ENCODE measurements at places on chromosomes 7 and 10.

DNA sequence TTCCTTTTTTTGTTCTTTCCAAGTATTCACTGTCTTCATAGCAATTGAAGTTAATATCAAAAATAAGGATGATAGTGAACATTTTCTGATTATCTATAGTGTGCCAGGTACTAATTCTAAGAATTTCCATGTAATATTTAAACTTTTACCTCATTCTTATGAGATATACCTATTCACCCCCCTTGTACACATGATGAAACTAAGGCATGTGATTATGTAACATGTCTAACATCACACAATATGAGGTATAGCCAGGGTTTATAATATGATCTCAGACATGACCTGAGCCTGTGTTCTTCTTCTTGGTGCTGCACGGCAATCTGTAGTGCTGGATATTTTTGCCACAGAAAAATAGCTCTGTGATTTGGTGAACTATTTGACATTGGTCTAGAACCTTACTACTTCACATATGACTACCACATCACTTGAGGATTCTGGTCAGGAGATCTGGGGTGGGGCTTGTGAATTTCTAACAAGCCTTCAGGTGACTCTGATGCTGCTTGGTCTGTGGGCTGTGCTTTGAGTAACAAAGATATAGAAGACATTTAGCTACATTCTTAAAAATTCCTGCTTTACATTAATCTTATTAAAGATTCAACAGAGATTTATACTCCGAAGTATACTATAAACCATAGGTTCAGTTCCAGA, 79.1 kb downstream of the TRIM24 start:
- no peak for DNase-seq

DNA sequence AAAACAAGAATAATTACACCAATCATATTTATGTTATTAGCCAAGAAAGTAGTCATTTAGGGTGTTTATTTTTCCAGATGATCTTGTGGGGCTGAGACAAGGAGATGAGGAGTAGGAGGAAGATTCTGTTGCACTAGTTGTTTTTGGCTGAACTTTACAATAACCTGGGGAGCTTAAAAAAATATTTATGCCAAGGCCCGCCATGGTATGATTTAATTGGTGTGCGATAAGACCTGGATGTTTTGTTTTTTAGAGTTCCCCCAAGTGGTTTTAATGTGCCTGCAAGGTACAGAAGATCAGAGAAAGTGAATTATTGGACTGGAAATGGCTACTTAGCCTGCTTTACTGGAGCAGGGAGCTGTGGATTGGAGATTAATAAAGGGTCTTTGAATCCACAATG, 7.1 kb upstream of the ZNF282 start:
- no peak for DNase-seq

GRCh38 chr7:36514289-36515243, 124.9 kb downstream of the ANLN start:
- no peak for DNase-seq

- no peak for DNase-seq
Measured at GRCh38 chr10:13823709-13824405, 237.1 kb downstream of the PRPF18 start.

- DNase-seq, result no peak
Measured at GRCh38 chr10:89389254-89389653, 3.2 kb upstream of the IFIT1 start.

DNA sequence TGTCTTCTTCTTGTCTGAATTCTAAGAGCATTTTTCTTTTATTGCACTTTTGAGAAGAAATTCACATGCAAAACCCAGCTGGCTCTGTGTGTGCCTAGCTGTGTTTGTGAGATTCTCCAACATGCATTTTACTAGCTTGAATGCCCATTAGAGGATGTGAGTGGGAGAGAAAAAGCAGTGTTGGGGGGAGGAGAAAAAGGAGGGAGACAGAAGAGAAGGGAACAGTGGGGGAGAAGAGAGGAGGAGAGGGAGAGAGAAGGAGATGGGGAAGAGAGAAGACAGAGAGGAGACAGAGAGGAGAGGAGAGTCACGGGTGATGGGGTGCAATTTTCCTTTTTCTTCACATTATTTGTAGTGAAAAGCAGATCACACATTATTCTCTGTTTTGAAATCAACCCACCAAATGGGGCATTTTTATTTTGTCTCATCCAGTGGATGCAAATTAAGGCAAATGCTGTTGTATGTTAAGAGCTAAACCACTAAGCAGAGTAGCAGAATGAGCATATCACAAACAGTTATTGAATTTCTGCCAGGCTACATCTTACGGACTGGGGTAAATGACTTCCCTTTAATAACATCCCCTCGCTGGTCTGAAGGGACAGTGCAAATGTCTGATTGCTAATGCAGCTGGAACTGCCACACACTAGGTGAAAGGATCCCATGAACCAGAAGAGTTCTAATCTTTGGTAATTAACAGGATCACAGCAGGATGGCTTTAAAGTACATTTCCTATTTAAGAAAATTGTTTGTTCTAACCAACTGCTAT, 849 bp downstream of the LRRN3 start:
- no peak for DNase-seq

DNA sequence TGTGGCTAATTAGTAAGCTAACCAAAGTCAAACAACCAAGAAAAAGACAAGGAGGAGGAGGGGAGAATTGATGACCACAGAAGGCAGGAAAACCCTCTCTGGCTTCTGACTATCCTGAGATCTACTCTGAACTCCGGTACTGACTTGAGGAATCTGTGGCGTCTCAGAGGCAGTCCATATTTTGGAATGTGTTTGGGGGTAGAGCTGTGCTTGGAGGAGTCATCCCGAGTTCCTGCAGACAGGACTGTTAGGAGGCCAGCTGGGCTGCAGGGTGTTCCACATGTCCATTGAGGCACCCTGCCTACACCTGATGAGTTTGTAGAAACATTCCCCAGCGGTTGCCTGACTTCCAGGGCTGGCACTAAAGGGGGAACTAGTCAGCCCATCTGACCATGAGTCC, 91.6 kb downstream of the PLCE1 start:
- DNase-seq, result no peak

GRCh38 chr10:26738301-26738911, 40.9 kb downstream of the PDSS1 start:
- DNase-seq, result no peak

DNA sequence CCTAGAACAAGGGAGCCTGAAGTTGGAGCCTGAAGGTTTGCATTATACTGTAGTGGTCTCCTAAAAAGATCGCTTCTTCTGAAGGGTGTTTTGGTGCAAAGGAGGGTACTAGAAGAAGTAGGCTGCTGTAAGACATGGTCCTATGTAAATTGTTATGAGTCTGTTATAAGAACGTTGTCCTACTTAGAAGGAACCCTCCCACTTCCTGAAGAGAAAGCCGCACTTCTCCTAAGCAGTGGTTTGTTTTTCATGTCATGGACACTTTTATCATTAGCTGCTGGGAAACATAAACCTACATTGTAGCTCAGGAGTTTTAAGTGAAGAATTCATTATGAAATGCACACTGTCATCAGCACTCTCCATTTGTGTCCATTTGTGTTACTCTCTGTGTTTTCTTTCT, 129.1 kb upstream of the ITGB1 start:
- DNase-seq, result no peak

GRCh38 chr10:96513305-96513697, 425 bp downstream of the TLL2 start:
- no peak for DNase-seq

- no peak for DNase-seq
Measured at GRCh38 chr7:100975371-100975821, 6.0 kb downstream of the MUC12 start.

GRCh38 chr7:833601-834258, 1.5 kb downstream of the SUN1 start:
- no peak for DNase-seq

- DNase-seq, result no peak
Measured at GRCh38 chr7:35380739-35381224, 126.9 kb upstream of the TBX20 start.

DNA sequence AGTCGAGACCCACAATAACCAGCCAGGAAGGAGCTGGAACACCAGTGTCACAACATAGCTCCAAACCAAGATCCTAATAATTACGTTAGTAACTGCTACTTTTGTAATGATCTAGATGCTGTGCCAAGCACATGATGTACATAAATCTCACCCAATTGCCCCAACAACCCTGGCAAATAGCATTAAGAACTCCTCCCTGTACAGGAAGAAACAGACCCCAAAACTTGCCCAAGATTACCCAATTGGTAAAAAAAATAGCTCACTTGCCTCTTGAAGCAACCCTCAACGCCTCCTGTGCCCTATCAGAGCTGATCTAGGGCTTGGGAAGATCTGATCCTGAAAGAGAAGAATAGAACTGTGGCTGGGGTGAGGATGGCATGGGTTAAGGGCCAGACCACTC, 628.7 kb upstream of the AUTS2 start:
- DNase-seq, result no peak

DNA sequence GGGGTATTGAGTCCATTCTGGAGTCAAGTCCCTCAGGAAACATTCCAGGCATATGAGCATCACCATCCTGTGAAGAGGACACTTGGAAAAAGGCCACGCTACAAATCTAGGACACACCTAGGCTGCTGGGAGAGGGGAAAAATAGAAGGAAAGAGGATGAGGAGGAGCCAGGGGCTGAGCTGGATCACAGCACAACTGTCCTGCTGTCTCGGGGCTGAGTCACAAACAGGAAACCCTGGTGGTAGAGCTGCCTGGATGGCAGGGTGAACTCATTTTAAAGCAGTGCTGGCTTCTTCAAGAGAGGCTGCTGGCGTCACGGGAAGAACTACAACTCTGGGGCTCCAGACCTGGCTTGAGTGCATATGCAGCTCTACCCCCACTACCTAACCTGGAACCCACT, 151.5 kb downstream of the RNF216 start:
- no peak for DNase-seq

GRCh38 chr7:22124941-22125340, 179.2 kb upstream of the CDCA7L start:
- no peak for DNase-seq

GRCh38 chr10:3239920-3240894, 67.6 kb upstream of the PITRM1 start:
- DNase-seq, result no peak

- no peak for DNase-seq
Measured at GRCh38 chr7:106175507-106175906, 63.4 kb upstream of the SYPL1 start.

DNA sequence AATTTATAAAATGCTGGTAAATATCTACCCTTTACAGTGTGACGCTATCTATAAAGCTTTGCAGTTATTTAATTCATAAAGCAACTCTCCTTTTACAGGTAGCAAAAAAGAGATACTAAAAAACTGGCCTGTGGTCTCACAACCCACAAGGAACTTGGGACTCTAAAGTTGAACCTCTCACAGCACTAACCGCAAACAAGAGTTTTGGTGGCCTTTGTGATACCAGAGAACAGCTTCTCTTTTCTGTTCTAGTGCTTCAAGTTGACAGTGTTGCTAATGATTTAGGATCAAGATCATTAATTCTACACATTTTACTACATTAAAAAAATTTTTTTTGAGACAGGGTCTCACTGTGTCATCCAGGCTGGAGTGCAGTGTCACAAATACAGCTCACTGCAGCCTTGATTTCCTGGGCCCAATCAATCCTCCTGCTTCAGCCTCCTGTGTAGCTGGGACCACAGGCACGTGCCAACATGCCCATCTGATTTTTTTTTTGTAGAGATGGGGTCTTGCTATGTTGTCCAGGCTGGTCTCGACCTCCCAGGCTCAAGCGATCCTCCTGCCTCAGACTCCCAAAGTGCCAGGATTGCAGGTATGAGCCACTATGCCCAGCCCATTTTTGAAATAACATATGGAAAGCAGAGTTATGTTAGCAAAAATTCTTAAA, 56.0 kb upstream of the ST8SIA6 start:
- DNase-seq, result no peak

GRCh38 chr10:85902051-85902450, 464.5 kb downstream of the GRID1 start:
- DNase-seq, result no peak

GRCh38 chr10:29634105-29634504, 666 bp downstream of the SVIL start:
- no peak for DNase-seq

- DNase-seq, result no peak
Measured at GRCh38 chr10:120891365-120891764, 40.2 kb downstream of the WDR11 start.

DNA sequence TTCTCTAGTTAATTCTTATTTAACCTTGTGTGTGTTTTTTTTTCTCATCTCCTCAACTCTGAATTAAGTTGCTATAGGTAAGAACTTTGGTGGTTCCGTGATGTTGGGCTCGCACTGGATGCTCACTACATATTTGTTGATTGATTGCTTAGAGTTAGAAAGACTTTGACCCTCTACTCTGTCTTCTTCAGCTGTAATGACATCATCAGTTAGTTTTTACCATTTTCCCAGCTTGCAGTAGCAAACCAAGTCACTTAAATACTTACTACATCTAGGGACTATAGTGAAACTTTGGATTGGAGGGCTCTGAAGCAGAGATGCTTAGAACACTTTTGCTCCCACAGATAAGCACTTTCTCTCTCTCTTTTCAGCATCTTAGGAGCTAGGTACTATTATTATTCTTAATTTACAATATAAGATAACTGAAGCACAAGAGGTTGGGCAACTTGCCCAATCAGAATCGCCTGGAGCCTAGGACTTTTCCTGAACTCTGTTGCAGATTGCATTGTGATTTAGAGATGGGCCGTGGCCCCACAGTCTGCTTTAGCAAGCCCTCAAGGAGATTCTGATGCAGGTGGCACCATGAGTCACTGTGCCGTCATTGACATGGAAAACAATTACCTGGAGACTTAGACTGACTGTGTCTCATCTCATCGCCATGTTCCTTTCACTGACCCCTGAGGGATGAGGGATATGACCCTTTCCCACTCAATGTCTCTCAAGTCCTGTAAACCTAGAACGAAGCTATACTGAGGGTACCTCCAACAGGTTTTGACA, 471.9 kb upstream of the PODXL start:
- DNase-seq, result no peak

DNA sequence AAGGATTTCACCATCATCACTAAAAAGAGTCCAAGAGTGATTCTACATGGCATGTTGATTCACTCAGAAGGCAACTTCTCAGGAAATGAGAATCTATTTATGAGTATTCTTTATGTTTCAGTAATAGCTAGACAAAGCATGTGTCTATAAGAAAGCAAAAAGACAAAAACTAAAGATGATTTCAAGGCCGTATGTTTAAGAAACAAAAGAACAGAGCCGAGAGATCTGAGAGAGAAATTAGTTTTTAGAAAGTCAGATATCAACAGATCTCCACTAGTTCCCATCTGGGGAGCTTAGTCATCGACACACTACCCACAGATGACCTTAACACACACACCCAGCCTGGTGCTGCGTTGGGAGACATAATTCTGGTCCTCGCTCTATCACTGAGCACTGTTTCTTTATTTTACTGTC, 21.0 kb downstream of the PIP4K2A start:
- DNase-seq, result no peak

- no peak for DNase-seq
Measured at GRCh38 chr7:16801111-16801542, 3.7 kb downstream of the AGR2 start.

DNA sequence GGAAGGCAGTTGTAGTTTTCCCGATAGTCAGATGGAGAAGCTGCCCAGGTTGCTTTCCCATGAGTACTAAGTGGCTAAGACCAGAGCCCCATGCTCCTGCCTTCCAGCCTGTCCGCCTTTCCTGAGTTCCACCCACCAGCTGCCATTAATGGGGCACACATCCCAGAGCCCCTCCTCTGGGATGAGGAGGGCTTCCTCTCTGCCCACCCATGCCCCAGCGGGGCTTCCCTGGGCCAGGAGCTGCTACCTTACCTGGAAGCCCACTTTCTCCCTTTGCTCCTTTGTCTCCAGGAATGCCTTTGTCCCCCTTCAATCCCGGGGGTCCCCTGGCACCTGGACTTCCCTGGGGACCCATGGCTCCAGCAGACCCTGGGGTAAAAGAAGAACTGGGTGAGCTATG, 7.8 kb downstream of the SFTPD start:
- no peak for DNase-seq

Data from body of pancreas (tissue), 4 donors.